ENCODE measurements at places on chromosomes 6 and 20. TPM values are rescaled to one million over a fixed set of nuclear protein-coding genes. Genes with fewer than 3 reads are reported as not detected.

- H3K36me3 ChIP-seq = no peaks in the 10 kb centered on the region
- no peak overlapping the region for H3K27ac ChIP-seq
- no peak overlapping the region for H3K4me3 ChIP-seq
- H3K4me1 ChIP-seq = peaks cover 2% of the 10 kb centered on the region
- DNase-seq = no peak
Observed at GRCh38 chr6:166830185-166830890, 126.0 kb downstream of the RNASET2 start.

DNA sequence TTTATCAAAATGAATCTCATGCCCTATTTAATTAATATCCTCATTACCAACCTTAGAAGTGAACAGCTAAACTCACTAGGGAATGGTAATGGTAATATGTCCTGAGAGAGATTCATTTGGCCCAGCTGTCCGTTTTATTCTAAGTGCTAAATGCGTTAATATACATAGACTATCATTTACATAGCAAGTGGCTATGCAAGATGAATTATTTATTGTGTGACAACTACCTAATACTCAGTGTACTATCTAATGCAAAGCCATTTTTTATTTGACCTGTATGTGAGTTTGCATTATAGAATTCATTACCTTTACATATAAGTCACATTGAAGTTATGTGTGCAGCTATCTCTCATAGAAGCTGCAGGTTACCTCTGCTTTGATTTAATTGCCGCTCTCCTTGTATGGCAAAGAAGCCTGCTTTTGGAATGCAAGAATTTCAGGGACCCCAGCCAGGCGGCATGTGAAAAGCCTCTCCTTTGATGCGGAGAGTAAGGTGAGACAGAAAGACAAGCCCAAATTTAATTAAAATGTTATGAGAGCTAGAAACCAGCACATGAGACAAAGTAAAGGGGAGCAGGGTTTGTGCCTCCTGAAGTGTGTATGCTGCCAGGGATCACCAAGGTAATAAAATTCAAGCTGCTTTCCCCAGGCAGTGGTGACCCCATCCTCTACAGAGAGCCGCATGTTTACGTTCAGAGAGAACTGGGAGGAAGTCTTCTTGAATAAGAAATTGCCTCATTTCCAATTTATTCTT, 693.0 kb upstream of the MAP3K7 start:
- H3K4me1 ChIP-seq = peaks cover 30% of the 10 kb centered on the region
- H3K27ac ChIP-seq = peak overlapping the region; percentile 91
- no peak for DNase-seq
- H3K36me3 ChIP-seq = peaks cover 4% of the 10 kb centered on the region

- DNase-seq = no peak
- H3K36me3 ChIP-seq = no peaks in the 10 kb centered on the region
- peaks cover 10% of the 10 kb centered on the region for H3K4me1 ChIP-seq
Observed at GRCh38 chr6:70082830-70083229, 216.5 kb downstream of the COL19A1 start.

MYCT1 gene
- total RNA-seq = 2.3 TPM

DNA sequence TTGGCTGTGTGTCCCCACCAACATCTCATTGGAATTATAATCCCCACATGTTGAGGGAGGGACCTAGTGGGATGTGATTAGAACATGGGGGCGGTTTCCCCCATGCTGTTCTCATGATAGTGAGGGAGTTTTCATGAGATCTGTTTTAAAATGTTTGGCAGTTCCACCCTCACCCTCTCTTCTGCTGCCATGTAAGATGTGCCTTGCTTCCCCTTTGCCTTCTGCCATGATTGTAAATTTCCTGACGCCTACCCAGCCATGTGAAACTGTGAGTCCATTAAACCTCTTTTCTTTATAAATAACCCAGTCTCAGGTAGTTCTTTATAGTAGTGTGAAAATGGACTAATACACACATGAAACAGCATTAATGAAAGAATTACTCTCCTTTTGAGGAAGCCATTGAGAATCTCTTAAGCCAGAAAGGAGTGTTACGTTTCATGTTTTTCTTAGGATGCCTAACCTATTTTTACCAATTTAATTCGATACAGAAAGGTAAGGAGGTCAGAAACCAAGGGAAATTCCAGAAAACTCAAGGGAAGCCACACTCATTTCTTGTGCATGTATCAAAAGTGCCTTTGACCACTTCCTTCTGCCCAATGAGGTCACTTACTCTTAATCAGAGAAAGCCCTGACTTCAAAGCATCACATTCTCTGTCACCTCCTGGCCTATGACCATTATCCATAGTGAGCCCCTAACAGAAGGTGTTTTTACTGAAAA, 24.7 kb upstream of the HINT3 start:
- H3K27me3 ChIP-seq = no peaks in the 10 kb centered on the region
- no peak overlapping the region for H3K4me3 ChIP-seq
- peaks cover 15% of the 10 kb centered on the region for H3K36me3 ChIP-seq
- no peaks in the 10 kb centered on the region for H3K4me1 ChIP-seq
- DNase-seq = no peak

All from mesothelial cell of epicardium (in vitro differentiated cells).